Activated CD4-positive, alpha-beta T cell treated with anti-CD3 and anti-CD28 coated beads, Interleukin-2, amount 10 ng/mL, durations not matched to agents 24 days and 14 days (primary cell): ENCODE measurements at places on chromosomes 6 and 20.

DNA sequence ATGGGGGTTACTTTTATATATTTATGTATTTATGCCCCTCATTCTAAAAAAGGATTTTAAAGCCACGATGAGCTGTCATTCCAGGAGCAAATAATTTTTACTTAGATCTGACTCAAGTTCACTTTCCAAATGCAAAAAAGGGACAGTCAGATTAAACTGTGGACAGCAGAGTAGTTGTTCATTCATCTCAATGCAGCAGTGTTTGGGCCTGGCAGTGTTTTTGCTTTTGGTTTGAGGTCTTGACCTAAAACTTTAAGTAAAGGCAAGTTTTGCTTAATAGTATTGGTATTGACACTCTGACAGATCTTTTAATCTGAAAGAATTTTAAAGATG lies 13.9 kb downstream of the JARID2 start:
- DNase-seq, result no peak

- DNase-seq, result no peak
Observed at GRCh38 chr6:116371918-116372209, 1.1 kb downstream of the DSE start.

DNA sequence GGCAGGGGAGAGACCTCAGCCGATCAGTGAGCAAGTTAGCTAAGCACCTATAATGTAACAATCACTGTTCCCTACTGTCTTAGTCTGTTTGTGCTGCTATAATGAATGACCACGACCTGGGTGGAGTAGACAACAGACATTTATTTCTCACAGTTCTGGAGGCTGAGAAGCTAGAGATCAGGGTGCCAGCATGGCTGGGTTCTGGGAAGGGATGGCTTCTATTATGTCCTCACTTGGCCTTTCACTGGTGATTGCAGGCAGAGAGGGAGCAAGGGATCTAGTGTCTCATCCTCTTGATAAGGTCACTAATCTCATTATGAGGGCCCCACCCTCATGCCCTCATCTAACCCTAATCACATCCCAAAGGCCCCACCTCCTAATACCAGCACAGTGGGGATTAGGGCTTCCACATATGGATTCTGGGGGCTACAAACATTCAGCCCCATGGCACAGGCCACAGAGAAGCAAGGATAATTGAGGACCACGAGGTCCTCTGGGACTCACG lies 162.5 kb downstream of the CD83 start:
- no peak for DNase-seq

DNA sequence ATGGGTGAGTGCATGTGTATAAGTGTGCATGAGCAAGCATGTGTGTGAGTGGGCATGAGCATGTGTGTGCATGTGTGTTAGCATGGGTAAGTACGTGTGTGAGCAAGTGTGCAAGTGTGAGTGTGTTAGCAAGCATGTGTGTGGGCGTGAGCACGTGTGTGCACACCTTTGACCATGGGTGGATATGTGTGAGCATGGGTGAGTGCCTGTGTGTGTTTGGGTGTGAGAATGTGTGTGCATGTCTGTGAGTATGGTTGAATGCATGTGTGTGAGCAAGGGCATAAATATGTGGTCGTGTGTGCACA lies 84.6 kb downstream of the DLL1 start:
- DNase-seq, result peak; percentile 34

GRCh38 chr20:19735446-19735845 lies 22.6 kb upstream of the RIN2 start:
- no peak for DNase-seq

DNA sequence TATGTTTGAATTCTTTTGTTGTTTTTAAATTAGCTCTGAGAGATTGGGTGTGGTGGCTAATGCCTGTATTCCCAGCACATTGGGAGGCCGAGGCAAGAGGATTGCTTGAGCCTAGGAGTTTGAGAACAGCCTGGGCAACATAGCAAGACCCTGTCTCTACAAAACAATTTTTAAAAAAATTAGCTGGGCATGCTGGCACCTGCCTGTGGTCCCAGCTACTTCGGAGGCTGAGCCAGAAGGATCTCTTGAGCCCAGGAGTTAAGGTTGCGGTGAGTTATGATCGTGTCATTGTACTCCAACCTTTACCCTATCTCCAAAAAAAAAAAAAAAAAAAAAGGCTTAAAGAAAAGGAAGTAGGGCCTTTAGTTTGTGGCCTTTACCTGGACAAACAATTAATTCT lies 22.9 kb downstream of the DHX35 start:
- no peak for DNase-seq

DNA sequence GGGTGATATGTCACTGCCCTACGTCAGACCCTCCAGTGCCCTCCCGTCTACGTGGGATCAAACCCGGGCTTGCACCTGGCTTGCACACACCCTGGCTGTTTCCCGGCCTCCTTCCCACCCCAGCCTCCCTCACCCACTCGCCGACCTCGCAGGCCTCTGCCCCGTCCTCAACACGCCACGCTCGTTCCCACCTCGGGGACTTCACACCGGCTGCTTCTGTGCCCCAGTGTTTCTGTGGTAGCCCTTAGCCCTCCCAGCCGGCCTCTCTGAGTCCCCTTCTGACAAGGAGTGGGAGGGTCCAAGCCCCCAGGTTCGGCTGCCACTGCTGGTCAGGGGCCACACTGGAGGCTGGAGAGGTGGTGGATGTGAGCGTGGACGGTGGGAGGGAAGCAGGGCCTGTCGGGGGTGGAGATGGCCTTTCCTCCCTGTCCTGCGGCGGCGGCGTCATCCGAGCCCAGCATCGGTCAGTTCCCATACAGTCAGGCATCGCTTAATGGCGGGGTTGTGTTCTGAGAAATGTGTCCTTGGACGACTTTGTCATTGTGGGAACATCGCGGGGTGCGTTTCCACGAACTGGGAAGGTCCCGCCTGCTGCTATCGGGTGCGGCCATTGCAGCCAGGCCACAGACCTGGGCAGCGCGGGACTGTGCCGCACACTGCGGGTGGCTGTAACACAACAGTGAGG lies 11.4 kb upstream of the KIF25 start:
- DNase-seq, result no peak

GRCh38 chr6:5457041-5457440 lies 195.7 kb downstream of the FARS2 start:
- DNase-seq, result no peak

- no peak for DNase-seq
Observed at GRCh38 chr6:113640051-113640450, 217.1 kb upstream of the MARCKS start.

DNA sequence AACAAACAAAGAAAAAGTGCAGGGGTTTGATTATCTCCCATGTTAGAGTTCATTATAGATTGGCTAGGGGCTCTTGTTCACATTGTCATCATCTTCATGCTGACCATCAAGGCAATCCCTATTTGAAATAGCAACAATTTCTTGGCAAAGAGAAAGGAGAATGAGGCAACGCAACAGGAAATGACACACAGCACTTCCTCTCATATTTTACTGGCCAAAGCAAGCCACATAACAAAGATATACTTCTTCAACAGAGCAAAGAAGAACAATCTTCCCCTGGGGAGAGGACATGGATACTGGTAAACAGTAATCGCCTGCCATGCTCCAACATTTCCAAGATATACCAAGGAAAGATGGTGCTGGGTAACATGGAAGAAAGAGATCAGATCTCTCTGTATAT lies 29.8 kb downstream of the EPM2A start:
- DNase-seq, result no peak

GRCh38 chr6:166400181-166400580 lies 17.4 kb upstream of the MPC1 start:
- no peak for DNase-seq

GRCh38 chr6:11062083-11062482 lies 18.0 kb upstream of the ELOVL2 start:
- no peak for DNase-seq

DNA sequence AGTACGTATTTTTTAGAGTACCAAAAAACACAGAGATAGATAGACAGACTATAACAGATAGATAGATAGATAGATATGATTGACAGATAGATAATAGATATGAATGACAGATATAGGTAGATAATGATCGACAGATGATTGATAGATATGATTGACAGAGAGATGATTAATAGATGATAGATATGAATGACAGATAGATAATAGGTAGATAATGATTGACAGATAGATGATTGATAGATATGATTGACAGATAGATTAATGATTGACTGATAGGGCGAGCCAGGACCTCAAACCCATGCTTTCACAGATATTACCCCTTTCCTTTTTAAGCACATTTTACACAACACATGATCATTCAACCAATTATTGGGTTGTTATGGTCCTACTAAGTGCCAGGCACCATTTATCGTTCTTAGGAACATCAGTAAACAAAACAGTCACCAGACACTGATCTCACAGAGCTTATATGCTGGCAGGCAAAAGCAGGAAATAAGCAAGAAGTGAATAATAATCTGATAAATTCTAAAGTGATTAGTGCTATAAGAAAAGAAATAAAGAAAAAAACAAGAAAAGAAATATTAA lies 11.6 kb downstream of the MAFB start:
- DNase-seq, result no peak

DNA sequence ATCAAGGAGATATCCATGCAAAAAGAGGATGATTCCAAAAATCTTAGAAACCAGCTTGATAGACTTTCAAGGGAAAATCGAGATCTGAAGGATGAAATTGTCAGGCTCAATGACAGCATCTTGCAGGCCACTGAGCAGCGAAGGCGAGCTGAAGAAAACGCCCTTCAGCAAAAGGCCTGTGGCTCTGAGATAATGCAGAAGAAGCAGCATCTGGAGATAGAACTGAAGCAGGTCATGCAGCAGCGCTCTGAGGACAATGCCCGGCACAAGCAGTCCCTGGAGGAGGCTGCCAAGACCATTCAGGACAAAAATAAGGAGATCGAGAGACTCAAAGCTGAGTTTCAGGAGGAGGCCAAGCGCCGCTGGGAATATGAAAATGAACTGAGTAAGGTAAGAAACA lies 10.1 kb upstream of the SNRNP48 start:
- DNase-seq, result no peak
